Kidney capillary endothelial cell (primary cell): ENCODE measurements at places on chromosomes 7 and 10.
A peak's percentile ranks its signal among the peaks of the same experiment; 100 is the strongest.

GRCh38 chr10:87579563-87579962 is 74.9 kb downstream of the MINPP1 start:
- no peak for DNase-seq

GRCh38 chr10:17561111-17561510 is 56.1 kb downstream of the HACD1 start:
- no peak for DNase-seq

GRCh38 chr10:100114976-100115770 is 33.5 kb upstream of the CPN1 start:
- no peak for DNase-seq

- DNase-seq: no peak
Measured at GRCh38 chr7:156927571-156928405, 21.7 kb upstream of the NOM1 start.

GRCh38 chr7:139231513-139232376 is 708 bp downstream of the UBN2 start:
- DNase-seq: no peak

- DNase-seq: no peak
Measured at GRCh38 chr7:121499624-121500023, 103.5 kb upstream of the FAM3C start.

DNA sequence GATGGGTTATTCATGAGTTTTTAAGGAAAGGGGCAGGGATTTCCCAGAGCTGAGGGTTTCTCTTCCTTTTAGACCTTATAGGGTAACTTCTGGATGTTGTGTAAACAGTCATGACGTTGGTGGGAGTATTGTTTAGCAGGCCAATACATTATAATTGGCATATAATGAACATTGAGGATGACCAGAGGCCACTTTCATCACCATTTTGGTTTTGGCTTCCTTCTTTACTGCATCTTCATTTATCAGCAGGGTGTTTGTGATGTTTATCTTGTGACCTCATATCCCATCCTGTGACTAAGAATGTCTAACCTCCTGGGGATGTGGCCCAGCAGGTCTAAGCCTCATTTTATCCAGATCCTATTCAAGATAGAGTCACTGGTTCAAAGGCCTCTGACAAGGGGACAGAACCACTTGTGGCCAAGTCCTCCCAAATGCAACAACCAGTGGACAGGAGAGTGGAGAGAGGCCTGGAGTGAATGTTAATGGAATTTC is 77.3 kb upstream of the RPA3 start:
- DNase-seq: peak; percentile 73

DNA sequence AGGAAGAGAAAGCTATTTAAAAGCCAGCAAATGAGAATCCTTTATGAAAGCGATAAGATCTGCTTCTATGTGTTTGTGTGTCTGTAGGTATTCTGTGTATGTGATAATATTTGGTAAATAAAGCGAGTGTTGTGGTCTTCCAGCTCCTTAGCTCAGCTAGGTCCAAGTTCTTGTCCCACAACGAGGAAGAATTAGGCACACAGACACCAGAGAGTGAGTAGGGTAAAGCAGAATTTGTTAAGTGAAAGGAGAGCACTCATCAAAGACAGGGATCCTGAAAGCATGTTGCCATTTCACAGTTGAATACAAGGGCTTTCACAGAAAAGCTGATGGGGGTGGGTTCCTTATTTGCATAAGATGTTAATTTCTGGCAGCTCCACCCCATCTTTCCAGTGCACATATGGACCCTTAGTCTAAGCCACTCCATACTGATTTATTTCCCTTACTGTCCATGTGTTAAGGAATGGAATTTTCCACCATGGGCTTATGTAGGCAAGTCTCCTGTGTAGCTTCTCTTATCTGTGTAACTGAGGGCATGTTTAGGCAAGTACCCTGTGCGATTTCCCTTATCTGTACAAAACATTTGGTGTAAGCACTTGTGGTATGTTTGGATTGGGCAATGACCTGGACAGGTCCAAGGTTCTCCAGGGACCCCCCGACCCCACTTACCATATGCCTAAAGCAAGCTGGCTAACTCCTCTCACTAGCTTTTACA is 165.9 kb upstream of the VIPR2 start:
- no peak for DNase-seq
